Stimulated activated CD8-positive, alpha-beta memory T cell treated with anti-CD3 and anti-CD28 coated beads, Interleukin-7, amount 100 ng/mL, for 24 hours (primary cell): ENCODE measurements at places on chromosomes 13 and 19.

DNA sequence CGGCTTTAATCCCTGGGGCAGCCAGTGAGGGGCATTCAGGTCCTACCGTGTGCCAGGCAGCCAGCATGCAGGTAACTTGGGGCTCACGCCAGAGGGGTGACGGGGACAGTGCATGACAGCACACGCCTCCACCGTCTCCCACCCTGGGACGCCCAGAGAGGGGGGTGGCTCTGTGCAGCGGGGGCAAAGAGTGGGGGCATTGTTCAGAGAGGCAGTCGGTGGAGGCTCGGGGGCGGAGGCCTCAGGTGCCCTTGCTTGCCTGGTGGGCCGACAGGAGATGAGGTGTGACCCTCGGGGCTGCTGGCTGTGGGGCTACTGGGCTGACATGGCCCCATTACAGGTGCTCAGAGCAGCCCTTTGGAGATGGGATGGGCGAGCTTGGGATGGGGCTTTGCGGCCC, 18.4 kb downstream of the PLIN4 start:
- DNase-seq = no peak

GRCh38 chr19:39254531-39255345, 6.1 kb upstream of the IFNL4 start:
- no peak for DNase-seq

- no peak for DNase-seq
These were observed 1.2 kb downstream of the KLF2 start for GRCh38 chr19:16325641-16326400.

GRCh38 chr19:14021474-14021873, 6.5 kb upstream of the RLN3 start:
- no peak for DNase-seq

DNA sequence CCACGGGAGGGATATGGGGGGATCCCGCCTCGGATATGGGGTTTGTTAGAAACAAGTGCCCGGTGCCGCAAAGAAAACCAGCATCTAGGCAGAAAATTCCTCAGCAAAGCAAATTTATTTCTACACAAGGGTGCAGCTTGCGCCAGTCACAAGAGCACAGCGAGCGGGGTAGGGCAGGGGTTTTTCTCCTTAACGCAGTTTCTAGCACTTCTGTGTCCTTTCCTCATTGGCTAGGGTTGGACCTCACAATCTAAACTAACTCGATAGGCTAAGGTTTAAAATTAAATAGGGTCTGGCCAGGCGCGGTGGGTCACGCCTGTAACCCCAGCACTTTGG, 595 bp downstream of the ZNF440 start:
- no peak for DNase-seq

- DNase-seq = no peak
These were observed 150.6 kb downstream of the GPC6 start for GRCh38 chr13:93377196-93377595.

DNA sequence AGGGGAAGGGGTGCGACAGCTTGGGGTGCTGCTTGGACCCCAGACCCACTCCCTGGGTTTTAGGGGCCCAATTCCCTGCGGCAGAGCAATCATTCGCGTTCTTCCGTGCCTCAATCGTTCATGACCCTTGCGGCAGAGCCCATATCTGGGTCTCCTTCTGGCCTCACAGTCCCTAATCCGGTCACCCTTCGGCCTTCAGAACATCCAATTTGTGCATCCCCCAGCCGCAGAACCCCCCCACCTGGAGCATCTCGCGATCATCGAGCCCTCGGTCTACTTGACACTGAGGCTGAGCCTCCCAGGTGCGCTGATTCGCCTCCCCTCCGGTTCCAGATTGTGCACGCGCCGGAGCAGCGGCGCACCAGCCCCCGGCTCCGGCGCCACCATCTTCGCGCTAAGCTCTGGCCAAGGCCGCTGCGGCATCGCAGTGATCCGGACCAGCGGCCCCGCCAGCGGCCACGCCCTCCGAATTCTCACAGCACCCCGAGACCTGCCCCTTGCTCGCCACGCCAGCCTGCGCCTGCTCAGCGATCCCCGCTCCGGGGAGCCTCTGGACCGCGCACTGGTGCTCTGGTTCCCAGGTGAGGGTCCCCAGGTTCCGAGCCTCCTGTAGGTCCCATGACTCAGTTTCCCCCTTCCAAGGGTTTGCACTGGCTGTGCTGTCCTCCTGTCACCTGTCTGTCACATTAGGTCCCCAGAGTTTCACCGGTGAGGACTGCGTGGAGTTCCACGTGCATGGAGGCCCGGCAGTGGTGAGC, 501 bp downstream of the GTPBP3 start:
- peak; percentile 17 for DNase-seq

- DNase-seq = no peak
These were observed 20.5 kb downstream of the ZNF114 start for GRCh38 chr19:48290401-48290770.

DNA sequence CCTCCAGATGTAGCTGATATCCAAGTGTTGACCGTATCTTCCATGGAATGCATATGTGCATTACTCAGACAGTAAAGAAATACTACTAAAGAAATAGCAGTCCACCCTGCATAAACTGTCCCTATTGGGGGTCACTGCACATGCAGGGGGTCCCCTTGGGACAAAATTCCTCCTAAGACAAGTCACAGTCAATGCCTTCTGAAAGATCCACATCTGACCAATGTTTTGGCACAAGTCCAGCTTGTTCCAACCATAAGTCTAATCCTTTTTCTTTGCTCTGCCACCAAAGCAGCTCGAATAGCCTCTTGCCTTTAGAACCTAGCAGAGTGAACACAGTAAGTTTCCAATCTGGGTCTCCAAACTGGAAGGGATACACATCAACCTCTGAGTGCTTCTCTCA, 87.9 kb downstream of the DIAPH3 start:
- DNase-seq = no peak

- no peak for DNase-seq
These were observed 9.9 kb downstream of the ARHGAP33 start for GRCh38 chr19:35785339-35785627.

DNA sequence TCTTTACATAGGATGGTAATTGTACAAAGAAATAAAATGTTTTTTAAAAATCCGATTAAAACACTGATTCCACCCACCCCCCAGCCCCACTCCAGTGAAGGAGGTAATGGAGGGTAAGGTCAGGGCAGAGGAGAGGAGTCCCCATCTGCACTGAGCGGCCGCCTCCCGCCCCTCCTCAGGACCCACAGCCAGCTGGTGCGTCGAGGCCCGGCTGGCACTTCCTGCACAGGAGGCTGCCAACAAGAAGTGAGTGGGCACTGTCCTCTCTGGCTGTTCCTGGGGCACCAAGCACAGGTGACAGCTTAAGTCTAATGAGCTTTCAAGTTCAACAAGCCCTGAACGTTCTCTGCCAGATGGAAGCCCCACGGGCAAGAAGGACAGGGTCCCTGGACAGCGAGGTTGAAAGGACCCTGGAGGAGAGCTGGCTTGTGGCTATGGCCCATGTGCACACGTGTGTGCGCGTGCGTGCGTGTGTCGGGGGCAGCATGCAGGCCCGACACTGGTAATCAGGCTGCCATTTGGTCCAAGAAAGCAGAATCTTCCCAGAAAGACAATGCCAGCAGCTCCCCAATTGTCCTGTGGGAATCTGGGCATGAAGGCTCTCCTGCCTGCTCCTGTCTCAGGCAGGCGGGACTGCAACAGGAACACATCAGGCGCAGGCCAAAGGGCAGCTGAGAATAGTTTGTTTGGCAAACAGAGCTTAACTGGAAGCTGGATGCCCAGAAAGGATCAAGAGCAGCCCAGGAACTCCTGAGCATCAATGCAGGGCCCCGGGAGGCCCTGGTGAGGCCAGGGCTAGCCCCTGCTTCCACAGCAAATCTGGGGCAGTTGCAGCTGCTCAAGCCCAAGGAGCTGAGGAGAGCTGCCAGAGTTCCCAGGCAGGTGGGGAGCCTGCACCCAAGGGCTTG, 15.1 kb upstream of the EPHX3 start:
- DNase-seq = no peak

GRCh38 chr13:110455941-110456340, 105.6 kb downstream of the RAB20 start:
- peak; percentile 33 for DNase-seq

DNA sequence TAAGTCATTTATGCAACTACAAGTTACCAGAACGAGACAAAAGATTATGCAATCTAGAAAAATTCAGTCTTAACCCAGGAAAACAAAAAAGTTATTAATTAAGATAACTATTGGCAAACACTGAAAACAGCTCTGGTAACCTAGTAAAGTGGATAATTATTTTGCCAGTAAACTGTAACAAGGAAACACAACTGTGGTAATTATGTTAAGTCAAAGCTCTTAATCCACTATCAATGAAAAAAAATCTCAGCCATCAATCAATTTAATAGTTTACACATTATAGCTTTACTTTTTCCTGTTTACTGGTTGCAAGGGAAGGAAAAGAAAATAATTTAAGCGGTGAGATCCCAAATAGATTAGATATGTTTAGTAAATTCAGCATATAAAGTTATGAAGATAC, 11.2 kb downstream of the EXOSC8 start:
- no peak for DNase-seq

- no peak for DNase-seq
These were observed 3.9 kb upstream of the GPR183 start for GRCh38 chr13:99311137-99311536.

DNA sequence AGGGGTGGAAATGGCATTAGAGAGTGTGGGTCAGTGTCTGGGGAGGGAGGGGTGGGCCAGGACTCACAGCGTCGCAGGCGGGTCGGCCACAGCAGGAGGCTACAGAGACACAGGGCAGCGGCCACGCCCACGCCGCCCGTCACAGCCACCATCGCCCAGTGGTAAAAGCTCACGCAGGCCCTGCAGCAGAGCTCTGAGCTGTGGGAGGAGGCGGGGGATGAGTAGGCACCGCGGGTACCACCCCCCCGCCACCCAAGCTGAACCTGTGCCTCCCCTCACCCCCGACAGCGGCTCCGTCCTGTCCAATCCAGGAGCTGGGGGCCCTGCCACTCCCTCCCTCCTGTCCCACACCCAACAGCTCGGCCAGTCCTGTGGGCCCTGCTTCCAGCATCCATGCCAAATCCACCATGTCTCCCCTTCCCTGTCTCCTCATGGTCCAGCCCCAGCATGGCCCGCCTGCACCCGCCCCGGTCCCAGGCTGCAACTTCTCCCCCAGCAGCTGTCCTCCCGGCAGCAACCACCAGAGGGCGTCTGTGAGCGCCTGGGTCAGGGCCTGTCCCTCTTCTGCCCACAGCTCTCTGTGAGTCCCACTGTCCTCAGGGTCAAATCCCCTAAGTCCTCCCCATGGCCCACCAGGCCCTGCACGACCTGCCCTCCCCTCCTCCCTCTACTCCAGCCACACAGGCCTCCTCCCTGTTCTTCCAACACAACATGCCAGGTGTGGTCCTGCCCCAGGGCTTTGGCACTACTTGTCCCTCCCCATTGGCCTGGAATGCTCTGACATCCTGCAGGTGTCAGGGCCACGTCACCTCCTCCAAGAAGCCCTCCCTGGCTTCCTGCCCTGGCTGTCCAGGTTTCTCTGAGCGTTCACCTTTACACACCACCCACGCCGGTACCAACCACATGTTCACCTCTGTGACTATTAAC, 6.0 kb downstream of the TEKTIP1 start:
- peak; percentile 70 for DNase-seq
